MG63 (cell line): ENCODE measurements at places on chromosomes 2 and 18. TPM values are rescaled to one million over a fixed set of nuclear protein-coding genes. Genes with fewer than 3 reads are reported as not detected.

C2orf80 gene
- not detected in 2 replicates for total RNA-seq

TWIST2 gene
- 40.5 and 66.9 TPM in 2 replicates for total RNA-seq

SALL3 gene
- total RNA-seq, result not detected in 2 replicates

DNA sequence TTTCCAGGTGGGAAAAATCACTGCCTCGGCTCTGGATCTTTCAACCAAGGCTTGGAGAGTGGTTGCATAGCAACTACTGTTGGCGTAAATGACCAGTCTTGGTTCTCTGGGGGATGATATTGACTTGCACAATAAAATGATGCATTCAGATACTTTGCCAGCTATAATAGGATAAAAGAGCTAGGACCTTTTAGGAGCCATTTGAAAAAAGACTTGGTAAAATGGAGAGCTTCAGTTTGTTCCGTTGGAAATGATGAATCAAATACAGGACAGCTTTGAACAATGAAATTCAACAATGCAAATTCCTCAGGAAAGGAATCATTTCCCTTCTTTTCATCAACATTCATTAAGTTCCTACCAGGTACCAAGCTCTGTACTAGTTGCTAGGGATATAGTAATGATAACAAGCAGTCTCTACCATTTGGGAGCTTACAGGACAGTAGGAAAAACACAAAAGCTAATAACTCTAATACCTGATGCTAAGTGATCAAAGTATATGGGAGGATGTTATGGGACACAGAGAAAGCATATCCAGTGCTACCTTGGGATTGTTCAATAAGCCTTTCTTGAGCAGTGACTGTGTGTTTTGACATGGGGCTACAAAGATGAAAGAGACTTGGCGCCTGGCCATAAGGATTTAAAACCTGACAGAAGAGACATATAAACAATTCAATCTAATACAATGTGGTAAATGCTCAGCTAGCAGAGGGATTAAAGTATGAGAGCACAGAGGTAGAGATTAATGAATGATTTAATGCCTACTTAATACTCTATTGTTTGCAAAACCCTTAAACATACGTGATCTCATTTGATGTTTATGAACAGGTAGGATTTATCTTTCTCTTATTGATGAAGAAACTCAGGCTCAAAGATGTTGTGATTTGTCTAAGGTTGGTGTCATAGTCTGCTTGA, 110.7 kb downstream of the QPCT start:
- no peak for DNase-seq

GRCh38 chr18:58616446-58616845, 12.4 kb downstream of the ALPK2 start:
- no peak for DNase-seq

GRCh38 chr18:40752316-40752715, 1202.7 kb upstream of the PIK3C3 start:
- no peak for DNase-seq

DNA sequence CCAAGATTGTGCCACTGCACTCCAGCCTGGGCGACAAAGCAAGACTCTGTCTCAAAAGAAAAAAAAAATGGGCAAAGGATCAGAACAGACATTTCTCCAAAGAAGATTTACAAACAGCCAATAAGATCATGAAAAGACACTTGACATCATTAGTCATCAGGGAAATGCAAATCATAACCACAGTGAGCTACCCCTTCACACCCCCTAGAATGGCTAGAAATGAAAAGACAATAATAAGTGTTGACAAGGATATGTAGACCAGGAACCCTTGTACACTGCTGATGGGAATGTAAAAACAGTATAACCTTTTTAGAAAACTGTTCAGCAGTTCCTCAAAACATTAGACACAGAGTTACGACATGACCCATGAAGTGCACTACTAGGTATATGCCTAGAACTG, 18.4 kb upstream of the MTERF4 start:
- DNase-seq, result no peak

- no peak for DNase-seq
Observed at GRCh38 chr18:58761241-58761969, 90.1 kb downstream of the MALT1 start.

- no peak for DNase-seq
Observed at GRCh38 chr2:130251873-130252620, 53.8 kb upstream of the TUBA3E start.
